CD4-positive, alpha-beta memory T cell (primary cell): ENCODE measurements at places on chromosomes 1 and 21.

DNA sequence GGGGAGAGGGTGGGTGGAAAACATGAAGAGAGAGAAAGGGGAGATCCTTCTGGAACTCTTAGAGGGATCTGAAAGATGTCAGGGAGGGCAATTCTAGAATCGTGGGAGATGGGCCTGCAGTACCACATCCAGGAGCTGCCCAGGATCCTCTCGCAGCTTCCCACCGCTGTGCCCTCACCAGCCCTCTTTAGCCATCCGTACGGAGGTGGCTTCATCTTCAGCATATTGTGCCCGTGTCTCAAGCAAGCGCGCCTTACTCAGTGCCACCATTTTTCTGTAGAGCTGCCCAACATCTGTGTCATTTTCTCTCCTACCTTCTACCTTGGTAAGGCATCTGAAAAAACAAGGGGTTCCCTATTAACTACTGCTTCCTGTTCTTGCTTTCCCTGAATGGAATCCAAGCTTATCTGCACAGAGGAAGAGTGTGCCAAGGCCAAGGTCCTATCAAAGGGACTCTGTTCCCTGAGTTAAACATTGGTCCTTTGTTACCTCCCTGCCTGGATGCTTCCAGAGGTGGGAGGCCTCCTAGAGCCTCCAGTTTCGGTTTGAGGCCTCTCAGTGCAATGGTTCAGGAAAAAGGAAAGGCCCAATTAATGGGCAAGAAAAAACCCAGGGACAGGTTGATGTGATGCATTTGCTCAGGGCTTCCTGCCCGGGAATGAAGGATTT is 23.2 kb downstream of the C1orf116 start:
- DNase-seq, result no peak
- H3K4me3 ChIP-seq, result no peak overlapping the region
- no peaks in the 10 kb centered on the region for H3K36me3 ChIP-seq

GRCh38 chr1:204826970-204827369 is 43.7 kb upstream of the NFASC start:
- peaks cover 5% of the 10 kb centered on the region for H3K4me1 ChIP-seq
- no peak for DNase-seq
- H3K27ac ChIP-seq, result no peak overlapping the region
- H3K27me3 ChIP-seq, result peaks cover 13% of the 10 kb centered on the region
- H3K4me3 ChIP-seq, result no peak overlapping the region

- DNase-seq, result no peak
- no peak overlapping the region for H3K4me3 ChIP-seq
- H3K27ac ChIP-seq, result no peak overlapping the region
- H3K36me3 ChIP-seq, result no peaks in the 10 kb centered on the region
Measured at GRCh38 chr1:90783181-90783580, 66.1 kb upstream of the BARHL2 start.

DNA sequence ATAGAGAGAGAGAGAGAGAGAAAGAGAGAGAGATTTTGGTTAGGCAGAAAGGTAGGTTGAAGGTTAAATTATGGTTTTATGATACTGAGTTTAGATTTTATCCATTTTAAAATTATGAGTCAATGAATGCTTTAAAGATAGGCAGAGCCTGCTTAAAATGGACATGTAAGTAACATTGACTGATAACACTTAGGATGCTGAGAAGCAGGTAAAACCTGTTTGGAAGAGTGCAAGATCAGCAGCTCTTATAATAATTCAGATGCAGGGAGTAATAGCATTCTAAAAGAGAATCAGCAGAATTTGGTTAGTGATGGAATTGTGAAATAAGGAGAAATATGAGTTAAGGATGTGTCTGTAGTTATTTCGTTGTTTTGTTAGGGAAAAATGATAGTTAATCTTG is 446.6 kb downstream of the PLA2G4A start:
- no peak for DNase-seq
- H3K27ac ChIP-seq, result no peak overlapping the region
- no peaks in the 10 kb centered on the region for H3K4me1 ChIP-seq
- no peaks in the 10 kb centered on the region for H3K36me3 ChIP-seq
- no peaks in the 10 kb centered on the region for H3K27me3 ChIP-seq

- no peaks in the 10 kb centered on the region for H3K27me3 ChIP-seq
- H3K4me3 ChIP-seq, result no peak overlapping the region
- H3K4me1 ChIP-seq, result no peaks in the 10 kb centered on the region
- no peaks in the 10 kb centered on the region for H3K36me3 ChIP-seq
- DNase-seq, result no peak
Measured at GRCh38 chr1:30645807-30646206, 77.6 kb downstream of the MATN1 start.
